ENCODE measurements at places on chromosomes 1 and 21.

DNA sequence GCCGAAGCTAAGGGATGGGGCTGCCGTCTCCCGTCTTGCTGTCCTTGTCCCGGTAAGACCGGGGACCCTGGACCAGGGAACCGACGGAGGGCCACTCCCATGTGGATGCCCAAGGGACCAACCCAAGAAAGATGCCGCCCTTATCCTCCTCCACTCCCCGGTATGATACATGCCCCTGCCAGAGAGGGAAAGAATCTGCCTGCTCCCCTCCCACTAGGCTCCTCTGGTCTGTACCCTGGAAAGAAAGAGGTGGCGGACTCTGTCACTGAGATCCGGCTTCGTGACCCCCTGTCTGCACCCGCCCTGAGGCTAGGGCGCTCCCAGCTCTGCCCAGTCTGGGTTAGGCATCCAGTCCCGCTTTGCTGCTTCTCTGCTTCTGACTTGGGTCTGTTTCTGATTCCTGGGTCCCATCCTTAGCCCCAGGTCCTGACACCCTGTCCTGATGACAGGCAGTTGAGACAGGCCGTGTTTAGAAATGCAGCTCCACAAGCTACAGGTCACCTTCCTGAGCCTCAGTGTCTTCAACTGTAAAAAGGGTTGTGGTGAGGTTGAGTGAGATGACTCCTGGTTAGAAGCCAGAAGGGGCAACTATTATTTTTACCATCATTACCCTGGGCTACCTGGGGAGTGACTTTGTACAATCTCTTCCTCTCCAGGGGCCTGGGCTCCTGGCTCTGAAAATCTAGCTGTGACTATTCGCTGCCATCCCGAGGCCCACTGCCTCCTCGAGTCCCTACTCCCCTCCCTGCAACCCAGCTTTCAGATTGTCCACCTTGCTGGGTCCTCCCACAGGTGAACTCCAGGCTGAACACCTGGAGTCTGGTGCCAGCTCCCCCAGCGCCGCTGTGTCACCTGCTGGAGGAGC lies 3.7 kb downstream of the MATN1 start:
- DNase-seq, result no peak

DNA sequence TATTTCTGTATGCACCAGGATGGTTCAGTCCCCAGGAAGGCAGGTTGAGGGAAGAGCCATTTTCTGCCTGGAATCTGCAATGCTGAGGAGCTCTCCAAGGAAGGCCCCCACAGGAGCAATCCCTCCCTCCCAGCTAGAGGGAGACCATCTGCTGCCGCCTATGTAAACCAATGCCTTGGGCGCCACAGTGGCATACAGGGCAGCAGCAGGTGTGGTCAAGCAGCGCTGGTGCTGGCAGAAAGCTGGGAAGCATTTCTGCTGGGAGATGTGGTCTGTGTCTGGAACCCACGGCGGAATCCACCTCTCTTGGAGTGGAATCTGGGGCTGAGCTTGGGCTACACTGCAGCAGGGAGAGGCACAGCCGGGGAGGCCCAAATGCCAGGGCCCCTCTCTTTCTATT lies 283.3 kb downstream of the RRAGC start:
- DNase-seq, result no peak

DNA sequence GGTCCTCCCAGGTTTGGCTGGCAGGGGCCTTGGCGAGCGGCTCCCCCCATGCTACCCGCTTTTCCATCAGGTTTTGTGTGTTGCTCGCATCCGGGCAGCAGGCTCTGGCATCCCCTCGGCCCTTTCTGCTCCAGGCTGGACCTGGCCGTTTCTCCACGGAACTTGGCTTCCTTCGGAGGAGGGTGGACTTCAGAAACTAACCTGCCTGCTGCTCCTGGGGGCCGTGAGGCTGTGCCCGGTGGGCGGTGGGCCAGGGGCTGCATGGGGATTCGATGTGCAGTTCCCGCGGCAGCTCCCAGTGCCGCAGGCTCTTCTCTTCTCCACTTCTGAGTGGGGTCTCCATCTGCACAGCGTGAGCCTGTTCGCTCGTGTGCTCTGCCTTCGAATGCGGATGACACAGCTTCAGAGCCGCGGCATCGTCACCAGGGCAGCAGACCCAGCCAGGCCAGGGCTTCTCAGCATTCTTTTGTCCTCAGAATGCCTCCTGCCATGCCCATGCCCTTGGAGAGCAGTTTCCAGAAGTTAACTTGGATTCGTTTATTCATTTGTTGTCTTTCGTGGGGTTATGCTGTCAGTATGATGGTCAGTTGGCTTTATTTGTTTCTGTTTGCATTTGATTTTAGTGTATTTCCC lies 36.4 kb downstream of the PRKCZ start:
- DNase-seq, result no peak

DNA sequence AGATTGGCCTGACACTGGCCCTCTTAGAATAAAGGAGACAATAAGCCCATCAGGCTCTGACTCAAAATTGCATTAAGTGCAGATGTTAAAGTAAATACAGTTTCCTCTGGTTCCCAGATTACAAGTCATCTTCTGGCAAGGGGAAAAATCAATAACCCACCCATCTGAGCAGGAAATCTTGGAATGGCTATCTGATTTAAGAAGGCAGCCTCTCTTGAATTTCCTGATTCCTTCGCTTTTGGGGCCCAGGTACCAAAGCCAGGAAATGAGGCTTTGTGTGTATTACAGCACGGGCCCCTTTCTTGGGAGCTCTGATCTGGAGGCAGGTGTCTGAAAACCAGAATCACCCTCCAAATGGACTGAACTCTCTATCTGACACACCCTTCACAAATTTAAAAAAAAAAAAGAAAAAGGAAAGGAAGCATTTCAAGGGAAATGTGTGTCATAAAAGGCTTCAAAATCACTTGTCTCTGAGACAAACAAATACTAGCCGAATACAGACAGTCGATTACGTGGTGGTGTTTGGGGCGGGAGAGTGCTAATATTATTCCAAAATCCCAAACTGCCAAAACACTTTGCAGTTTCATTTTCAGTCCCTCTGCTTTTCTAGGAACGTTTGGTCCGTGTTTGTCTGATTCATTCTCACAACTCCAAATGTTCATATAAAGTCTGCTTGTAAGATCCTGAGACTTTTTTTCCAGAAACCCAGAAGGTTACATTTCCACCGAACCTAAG lies 240.9 kb upstream of the CAMK1G start:
- DNase-seq, result no peak

DNA sequence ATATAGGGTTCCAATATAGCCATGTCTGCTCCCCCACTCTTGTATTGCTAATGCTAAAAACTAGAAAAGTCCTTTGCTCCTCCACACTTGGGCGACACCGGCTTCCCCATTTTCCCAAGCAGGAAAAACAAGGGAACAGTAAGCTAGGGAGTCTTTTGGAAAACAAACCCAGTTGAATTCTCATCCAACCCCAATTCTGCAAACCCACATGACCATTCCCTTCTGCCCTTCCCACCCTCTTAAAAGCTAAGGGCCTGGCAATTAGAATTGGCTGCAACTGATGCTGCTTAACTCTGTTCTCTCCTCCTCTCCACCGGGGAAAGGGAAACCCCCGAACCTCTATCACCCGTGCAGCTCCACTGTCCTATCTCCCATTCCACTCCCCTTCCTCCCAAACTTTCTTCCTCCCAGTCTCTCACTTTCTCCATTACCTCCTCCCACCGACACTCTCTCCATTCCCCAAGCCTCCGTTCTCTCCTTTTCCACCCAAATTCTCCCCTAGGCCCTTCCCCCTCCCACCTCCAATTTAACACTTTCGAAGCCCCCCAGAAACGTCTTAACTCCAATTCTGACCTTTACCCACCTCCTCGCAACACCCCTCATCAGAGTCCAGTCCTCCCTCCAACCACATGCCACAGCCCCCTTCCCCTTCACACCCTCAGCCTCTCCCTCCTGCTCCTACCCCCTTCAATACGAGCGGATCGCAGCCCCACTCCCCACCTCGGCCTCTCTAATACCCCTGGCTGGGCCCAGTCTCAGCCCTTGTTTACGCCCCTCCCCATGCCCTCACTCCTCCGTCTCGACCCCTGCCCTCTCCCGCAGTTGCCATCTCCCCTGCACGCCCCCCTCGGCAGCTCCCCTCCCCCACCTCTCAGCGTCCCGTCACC lies 701 bp downstream of the DEDD start:
- DNase-seq, result no peak

DNA sequence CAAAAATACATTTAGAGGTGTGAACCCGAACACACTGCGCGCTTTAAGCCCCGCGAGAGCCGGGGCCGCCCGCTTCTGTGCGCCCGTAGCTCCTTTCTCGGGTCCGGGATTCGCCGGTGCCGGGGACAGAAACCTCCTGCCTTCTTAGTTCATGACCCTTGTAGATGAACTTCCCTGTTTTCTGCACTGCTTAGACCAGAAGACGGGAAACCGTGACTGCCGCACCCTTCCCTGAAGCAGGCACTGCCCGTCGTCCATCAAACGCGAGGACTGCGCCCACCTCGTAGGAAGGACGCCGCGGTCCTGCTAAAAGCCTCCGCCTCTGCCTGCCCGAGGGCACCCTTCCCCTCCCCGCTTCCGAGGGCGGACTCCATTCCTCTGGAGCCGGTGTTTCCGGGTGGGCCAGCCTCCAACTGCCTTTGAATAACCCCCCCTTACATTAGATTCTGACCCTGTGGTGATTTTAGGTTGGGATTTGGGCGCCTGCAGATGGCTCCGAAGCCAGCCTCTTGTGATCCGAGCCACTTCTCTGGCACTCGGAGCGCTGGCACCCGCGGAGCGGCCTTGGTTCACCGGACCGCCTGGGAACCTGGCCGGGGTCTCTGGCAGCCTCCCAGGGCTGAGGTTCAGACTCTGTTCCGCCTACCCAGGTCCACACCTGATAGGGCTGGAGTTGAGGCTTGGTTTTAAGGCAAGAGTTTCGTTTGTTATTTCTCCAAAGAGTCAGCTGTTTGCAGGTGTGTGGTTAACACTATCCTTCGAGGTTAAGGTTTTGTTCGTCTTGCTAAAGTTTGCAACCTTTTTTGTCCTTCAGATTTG lies 1.2 kb upstream of the PTTG1IP start:
- no peak for DNase-seq

DNA sequence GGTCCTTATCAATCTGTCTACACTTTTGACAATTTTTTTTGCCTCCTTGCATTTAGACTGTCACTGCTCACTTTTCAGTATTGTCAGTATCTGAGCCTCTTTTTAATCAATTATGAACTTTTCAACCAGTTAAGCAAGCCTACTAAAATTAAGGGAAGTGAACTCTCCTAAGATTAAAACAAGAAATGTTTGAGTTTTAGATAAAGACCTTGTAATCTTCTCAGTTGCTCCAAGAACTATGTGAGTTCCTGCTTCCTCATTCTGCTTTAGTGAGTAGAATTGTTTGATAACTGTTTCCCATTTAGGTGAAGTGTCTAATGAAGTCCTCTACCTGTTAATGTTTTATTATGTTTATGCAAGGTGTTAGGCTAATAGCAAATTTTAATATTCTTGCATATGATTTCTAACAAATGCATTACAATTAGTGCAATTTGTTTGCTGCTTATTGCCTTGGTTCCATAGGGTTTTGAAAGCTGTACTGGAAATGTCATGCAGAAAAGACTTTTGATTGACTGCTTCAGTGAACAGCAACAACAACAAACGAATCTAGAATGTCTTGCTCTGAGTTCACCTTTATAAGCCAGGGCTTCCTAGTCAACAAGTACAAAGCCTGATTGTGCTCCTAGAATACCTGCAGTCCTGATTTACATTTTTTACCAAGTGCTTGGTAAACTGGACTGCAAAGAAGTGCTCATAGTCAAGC lies 40.9 kb downstream of the PLA2G4A start:
- DNase-seq, result no peak

- no peak for DNase-seq
These were observed 3.2 kb downstream of the FNDC7 start for GRCh38 chr1:108715932-108716331.

Measured in cerebellum (tissue), 4 donors.